ENCODE measurements at places on chromosomes 6 and 20.

GRCh38 chr20:15227102-15227501, 889.7 kb upstream of the FLRT3 start:
- DNase-seq = no peak

- no peak for DNase-seq
Observed at GRCh38 chr20:48002517-48002970, 217.3 kb upstream of the SULF2 start.

DNA sequence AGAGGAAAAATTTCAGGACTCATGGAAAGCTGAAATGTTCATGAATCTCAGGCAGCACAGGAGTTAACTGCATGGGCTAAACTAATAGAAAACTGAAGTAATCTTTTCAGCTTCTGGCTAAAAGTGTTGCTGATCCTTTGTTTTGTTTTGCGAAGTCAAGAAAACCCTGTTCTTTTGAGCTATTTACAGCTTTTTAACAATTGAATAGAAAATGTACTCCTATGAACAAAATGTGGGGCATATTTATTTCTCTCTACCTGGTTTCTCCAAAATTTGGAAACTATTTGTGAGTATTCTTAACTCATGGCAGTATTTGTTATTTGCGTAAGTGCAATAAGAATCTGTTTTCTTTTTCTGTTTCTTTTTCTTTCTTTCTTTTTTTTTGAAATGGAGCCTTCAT, 818.8 kb upstream of the CITED2 start:
- DNase-seq = no peak

GRCh38 chr6:22117631-22118030, 179.2 kb downstream of the PRL start:
- DNase-seq = no peak

DNA sequence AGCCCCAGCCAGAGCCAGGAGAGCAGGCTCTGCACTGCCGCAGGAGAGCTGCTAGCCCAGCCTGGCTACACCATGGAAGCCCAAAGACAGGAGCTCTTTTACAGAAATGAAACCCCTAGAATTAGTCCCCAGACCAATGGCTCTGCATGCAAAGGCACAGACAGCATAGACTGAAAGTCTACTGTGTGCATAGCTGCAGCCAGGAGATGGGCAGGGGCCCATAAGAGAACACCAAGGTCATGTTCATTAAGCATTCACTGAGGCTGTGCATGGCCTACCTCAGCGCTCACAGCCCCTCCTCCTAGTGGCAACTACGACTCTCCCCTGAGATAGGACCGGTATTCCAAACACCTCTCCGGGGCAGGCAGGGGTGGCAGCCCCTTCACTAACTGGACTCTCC, 34.9 kb downstream of the SNX5 start:
- no peak for DNase-seq

DNA sequence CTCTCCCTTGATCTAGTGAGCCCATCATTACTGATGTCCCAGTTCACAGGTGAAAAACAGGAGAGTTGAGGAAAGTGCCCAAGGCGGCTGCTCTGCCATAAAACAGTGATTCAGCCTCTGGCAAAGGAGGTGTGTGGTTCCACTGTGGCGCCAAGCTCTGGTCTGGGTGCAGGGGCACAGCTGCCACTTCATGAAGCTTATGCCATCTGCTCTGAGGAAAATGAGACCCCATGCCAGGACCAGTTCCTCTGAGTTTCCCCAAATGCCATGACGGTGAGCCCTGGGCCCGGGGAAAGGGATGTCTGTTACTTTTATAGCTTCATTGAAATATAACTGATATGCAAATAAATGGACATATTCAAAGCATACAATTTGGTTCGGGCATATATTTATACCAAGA, 33.7 kb upstream of the ZBP1 start:
- no peak for DNase-seq

- DNase-seq = no peak
Observed at GRCh38 chr6:36853325-36853724, 14.1 kb upstream of the CPNE5 start.

DNA sequence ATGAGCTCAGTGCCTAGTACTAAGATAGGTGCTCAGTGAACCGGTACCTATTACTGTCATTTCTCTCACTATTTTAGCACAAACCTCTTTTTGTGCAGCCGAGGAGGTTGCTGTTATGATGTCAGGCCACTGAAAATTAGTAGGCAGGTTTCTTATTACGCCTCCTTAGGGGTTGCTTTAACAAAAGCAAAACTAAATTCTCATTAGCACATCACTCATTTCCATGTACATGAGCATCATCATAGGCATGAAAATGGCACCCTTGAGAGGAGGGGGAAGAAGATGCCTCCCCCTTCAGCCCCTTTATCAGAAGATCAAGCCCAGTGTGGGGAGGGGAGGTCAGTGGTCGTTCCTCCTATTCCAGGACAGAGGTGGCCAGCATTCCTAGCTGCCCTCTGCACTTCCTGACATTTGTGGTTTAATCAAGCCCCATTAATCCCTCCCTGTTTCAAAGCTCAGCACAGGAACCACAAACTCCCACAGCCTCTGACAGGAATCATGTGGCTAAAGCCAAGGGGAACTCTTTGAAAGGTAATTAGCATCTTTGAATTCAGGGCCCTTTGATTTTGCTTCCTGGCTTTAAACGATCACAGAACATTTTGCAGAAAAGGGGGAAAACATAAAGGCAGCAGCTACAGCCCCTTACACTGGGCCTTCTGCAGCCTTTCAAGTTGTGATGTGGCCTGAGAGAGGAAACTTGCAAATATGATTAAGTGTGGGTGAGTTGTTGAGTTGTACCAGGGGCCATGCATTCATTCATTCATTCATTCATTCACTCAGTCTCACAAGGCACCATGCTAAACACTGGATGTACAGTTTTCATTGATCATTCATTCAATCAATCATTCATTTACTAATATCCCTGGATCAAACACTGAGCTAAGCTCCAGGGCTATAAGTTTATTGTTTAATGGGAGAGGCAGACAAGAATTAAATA, 31.9 kb upstream of the PSMF1 start:
- DNase-seq = no peak

GRCh38 chr20:835608-836045, 2.1 kb downstream of the FAM110A start:
- DNase-seq = no peak
